Activated naive CD4-positive, alpha-beta T cell treated with Interleukin-2 at 50 U/mL for 16 hours (primary cell): ENCODE measurements at places on chromosomes 7 and 10.

GRCh38 chr7:104772405-104773345, 241.3 kb upstream of the KMT2E start:
- DNase-seq, result no peak

DNA sequence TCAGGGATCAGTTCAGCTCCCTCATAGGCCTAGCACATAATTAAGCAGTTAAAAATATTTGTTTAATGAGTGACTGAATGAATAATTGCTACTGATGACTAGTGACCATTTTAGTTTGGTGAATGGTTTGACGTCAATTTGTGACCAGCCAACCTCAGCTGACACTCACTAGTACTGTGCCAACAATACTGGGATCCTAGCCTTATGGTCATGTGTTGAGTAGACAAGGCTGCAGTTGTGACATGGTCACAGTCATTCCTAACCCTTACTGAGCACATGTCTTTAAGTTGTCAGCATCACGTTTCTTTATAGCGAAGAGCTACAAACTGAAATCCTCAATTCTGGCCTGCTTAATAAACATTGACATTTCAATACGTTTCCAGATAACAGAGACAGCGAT, 86.9 kb upstream of the SLC26A5 start:
- DNase-seq, result no peak

- DNase-seq, result no peak
Observed at GRCh38 chr7:69768986-69769595, 170.8 kb downstream of the AUTS2 start.

- DNase-seq, result no peak
Observed at GRCh38 chr7:31633467-31633866, 53.5 kb upstream of the PPP1R17 start.
